ENCODE measurements at places on chromosomes 4 and X. TPM values are rescaled to one million over a fixed set of nuclear protein-coding genes. Genes with fewer than 3 reads are reported as not detected.

The CEP44 gene
- 18.2 TPM for total RNA-seq

The AVPR2 gene
- total RNA-seq, result not detected

The TBC1D25 gene
- total RNA-seq, result 11.4 TPM

The CDX4 gene
- not detected for total RNA-seq

DNA sequence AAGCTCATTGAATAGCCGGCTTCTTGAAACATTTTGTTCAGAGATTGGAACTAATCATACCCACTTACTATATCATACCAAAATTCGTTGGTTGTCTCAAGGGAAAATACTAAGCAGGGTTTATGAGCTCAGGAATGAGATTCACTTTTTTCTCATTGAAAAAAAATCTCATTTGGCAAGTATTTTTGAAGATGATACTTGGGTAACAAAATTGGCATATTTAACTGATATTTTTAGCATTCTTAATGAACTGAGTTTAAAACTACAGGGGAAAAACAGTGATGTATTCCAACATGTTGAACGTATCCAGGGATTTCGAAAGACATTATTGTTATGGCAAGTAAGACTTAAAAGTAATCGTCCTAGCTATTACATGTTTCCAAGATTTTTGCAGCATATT lies 6.4 kb downstream of the FAM200B start:
- no peaks in the 10 kb centered on the region for H3K36me3 ChIP-seq
- no peak overlapping the region for H3K4me3 ChIP-seq

- no peaks in the 10 kb centered on the region for H3K4me1 ChIP-seq
- no peak overlapping the region for H3K27ac ChIP-seq
- DNase-seq, result no peak
- H3K27me3 ChIP-seq, result no peaks in the 10 kb centered on the region
Measured at GRCh38 chrX:121869876-121870477, 822.6 kb downstream of the GLUD2 start.

DNA sequence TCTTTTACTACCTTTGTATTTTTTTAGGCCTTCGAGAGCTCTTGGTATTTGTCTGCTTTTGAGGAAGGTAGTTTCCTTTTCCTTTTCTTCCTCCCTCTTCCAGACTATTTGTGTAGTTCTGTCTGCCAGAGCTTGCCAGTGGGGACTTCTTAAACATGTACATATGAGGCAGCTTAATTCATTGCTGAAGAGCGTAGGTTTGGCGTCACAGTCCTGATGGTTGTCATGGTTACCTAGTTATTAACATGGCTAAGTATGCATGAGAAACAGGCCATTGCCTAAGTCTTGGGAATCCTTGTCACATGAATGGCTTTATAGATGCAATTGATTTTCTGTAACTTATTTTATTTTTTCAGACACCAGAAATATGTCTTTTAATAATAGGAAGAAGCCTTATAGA lies 48.5 kb upstream of the ARMCX2 start:
- DNase-seq, result no peak
- H3K4me1 ChIP-seq, result no peaks in the 10 kb centered on the region
- no peaks in the 10 kb centered on the region for H3K27me3 ChIP-seq

DNA sequence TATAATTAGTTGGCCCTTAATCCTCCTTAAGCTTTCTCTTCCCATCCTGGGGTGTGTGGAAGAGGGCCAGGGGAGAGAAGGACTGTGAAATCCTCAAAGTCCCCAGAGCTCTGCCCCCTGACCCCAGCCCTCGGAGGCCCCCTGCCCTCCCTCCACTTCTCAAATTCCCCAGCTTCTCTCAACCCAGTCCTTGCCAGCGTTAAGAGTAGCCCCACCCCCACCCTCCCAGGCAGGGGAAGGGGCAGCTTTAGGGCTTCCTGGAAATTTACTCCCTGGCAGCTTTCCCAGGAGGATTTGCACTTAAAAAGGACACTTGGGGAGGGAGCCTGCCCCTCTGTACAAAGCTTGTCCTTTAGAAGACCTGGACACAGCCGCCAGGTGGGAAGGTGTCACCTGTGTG lies 11.8 kb upstream of the CD40LG start:
- H3K4me1 ChIP-seq, result no peaks in the 10 kb centered on the region
- H3K4me3 ChIP-seq, result no peak overlapping the region
- no peaks in the 10 kb centered on the region for H3K27me3 ChIP-seq

- H3K4me1 ChIP-seq, result no peaks in the 10 kb centered on the region
- no peak overlapping the region for H3K27ac ChIP-seq
- no peak for DNase-seq
Measured at GRCh38 chrX:8179656-8180055, 8.6 kb upstream of the VCX2 start.

GRCh38 chr4:119833611-119834010 lies 205.0 kb upstream of the PDE5A start:
- peak overlapping the region; percentile 22 for H3K4me3 ChIP-seq
- peaks cover 35% of the 10 kb centered on the region for H3K4me1 ChIP-seq
- no peaks in the 10 kb centered on the region for H3K36me3 ChIP-seq
- no peak for DNase-seq
- H3K27me3 ChIP-seq, result no peaks in the 10 kb centered on the region

DNA sequence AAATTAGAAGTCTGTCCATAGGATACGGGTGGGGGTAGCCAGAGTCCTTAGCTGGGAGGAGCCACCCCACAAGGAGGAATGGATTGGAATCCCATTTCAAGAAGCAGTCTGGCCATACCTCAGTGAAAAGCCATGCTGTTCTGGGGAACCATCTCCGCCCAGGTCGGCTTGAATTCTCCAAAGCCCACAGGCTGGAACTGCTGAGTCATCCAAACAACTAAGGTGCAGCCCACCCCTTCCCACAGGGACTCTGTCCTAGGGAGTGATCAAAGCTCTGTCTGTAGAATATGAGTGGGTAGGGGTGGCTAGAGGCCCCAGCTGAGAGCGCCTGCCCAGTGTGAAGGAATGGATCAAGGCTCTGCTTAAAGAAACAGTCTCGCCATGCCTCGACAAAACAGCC lies 38.8 kb downstream of the ZXDA start:
- H3K4me3 ChIP-seq, result no peak overlapping the region
- H3K36me3 ChIP-seq, result no peaks in the 10 kb centered on the region
- H3K27ac ChIP-seq, result no peak overlapping the region

DNA sequence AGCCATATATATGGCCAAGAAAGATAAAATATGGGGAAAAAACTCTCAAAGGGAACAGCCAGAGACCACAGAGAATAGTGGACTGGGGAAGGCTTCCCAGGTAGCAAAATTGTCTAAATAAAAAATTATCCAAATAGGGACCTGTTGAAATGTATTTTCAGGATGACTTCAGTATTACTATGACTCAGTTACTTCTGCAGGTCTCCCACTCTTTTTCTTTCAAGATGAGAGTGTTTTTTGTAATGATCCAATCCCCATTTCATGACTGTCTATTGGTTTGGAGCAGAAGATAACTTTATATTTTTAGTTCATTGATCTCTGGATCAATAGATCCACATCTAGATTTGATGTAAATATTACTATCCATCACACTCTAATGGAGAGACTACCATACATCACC lies 372.1 kb upstream of the EMCN start:
- H3K27ac ChIP-seq, result no peak overlapping the region
- no peaks in the 10 kb centered on the region for H3K27me3 ChIP-seq
- H3K4me1 ChIP-seq, result no peaks in the 10 kb centered on the region

- H3K4me1 ChIP-seq, result peaks cover 63% of the 10 kb centered on the region
- H3K4me3 ChIP-seq, result peak overlapping the region; percentile 17
Measured at GRCh38 chr4:173181848-173182247, 13.2 kb downstream of the GALNT7 start.
